ENCODE measurements at places on chromosomes 7 and 10.
A peak's percentile ranks its signal among the peaks of the same experiment; 100 is the strongest.

DNA sequence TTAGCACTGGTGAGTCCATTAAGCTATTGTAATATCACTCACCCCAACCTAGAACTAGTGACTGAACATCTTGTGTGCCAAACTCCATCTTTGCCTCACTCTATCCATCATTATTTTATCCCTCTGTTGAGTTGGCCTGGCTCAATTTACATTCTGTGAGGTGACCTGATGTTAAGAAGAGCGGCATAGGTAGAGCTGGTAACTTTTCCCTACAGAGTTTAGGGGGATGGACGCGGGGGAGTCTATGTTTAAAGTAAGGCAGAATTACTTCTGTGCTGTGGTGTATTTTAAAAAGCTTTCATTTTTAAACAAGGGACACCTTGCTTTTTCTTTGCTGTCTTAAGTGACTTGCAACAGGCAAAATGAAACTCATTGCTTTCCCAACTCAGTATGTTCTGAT is 186.3 kb downstream of the CREB5 start:
- no peak for DNase-seq

DNA sequence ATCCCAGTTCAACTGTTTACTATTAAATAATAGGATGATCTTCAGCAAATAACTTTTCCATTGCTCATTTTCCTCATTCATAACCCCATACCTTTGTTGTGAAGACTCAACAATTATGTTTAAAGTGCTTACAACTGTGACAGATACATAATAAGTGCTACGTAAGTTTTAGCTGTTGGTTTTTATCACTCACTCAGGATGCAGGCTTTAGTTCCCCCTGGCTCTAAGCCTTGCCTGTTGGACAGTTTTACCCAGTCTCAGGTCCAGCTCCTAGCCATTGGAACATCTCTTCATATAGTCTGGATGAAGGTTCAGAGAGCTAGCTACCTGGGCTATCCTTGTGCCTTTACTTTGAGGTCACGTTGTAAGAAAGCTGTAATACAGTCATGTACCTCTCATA is 353.2 kb downstream of the CRPPA start:
- no peak for DNase-seq

GRCh38 chr10:84341983-84342382 is 13.6 kb downstream of the CCSER2 start:
- DNase-seq, result no peak

DNA sequence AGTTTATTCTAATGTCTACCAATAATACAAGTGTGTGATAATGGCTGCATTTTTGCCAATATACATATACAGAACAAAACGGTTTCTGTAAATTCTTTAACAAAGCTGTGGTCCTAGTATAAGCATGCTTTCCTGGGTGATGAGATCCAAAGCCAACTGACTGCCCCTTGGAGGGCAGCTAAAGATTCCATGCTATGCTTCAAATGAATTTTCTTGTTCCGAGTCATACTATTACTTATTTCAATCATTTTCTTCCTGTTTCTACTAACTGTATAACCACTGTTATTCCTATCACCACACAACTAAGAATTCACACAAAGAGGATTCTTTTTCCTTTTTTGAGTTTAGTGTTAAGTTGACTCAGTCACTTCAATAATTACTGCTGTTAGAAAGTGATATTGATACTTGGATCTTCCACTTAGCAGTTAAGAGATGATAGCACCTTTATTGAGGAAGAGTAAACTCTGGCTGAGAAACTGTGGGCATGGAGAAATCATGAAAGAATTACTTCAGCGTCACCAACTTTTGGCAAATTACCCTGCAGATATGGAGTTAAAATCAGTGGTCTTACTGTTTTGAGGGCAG is 197.5 kb downstream of the ARL4A start:
- DNase-seq, result peak; percentile 59

DNA sequence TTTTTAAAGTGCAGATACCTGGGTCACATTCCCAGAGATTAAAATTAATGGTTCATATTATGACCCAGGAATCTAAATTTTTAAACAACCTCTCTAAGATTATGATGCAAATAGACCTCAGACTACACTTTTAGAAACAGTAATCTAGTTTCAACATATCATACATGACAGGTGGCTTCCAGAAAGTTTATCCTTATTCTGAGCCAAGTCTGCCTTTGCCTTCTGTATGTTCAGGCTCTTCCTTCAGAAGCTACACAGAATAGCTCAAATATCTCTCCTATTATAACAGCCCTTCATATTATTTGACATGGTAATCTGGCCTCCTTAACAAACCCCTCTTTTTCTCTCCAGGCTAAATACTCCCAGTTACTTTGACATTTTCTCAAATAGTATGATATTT is 101.9 kb downstream of the FZD1 start:
- DNase-seq, result no peak

- peak; percentile 25 for DNase-seq
Observed at GRCh38 chr7:79998363-79998762, 136.3 kb upstream of the GNAI1 start.

DNA sequence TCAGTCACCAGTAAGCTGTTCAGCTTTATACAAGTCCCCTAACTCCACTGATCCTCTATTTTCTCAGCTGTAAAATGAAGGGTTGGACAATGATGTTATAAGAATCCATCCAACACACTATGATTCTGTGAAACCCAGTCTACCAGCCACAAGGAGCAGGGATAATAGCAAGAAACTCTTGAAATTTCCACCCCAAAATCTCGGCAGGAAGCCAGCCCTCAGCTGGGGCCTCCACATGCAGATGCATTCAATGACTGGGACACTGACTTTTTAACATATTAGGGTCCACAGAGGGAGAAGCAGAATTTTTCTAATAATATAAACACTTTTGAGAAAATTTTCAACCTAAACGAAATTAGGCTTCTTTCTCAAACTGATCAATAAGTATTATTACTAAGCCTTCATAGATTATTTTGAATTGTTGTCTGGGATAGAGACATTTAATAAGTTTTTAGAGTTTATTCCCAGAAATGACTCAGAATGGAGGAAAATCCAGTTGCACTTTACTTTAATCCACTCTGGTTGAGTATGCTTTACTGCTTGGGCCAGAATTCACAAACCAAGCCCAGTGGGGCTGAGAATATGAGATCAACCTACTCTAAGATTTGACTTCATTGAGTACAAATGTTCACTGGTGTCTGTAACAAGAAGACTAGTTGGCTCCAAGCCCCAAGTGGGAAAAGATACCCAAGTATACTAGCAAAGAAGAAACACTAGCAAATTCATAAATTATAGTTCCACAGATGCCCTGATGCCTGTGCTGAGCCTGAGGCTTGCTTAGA is 168.6 kb downstream of the C7orf25 start:
- no peak for DNase-seq

DNA sequence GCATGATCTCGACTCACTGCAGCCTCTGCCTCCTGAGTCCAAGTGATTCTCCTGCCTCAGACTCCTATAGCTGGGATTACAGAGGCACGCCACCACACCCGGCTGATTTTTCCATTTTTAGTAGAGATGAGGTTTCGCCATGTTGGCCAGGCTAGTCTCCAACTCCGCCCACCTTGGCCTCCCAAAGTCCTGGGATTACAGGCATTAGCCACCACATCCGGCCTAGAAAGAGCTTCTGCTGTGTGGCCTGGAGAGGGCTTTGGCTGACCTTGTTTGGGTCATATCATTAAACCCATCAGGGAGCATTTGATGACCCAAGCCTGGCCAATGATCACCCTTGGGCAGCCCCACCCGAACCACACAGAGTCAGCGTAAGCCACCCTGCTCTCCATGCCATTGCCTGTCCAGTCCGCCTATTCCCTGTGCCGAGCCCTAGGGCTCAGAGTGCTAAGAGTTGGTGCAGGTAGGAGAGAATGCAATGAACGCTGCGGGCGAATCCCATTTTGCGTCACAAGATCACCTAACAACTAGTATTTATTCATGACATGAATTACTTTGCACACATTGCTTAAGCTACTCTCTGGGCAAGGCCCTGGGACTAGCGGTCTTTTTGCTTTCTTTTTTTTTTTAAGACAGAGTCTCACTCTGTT is 22.3 kb upstream of the GDI2 start:
- DNase-seq, result no peak

DNA sequence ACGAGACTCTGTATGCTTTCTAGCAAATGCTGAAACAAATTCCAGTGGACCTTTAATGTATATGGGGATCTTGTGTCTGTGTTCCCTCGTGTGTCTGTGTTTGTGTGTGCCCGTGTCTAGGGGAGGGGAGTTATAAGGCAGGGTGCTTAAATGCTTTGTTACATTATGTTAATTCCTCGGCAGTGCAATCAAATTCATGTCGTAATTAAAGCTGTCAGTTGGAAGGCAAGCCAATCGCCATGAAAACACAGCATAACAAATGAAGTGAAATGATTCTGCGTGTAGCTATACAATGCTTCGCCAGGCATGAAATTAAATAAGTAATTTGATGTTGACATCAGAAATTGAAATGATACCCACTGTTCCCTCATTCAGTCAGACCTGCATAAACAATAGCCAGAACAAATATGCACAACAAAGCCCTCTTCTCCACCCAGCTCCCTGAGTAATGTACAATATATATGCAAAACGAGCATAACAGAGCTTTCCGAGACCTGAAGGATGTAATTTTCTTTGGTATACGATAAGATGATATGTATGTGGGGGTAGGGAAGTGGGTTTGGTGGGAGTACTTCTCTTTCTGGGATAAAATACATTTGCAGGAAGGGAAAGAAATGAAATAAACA is 534.1 kb downstream of the AUTS2 start:
- DNase-seq, result no peak

DNA sequence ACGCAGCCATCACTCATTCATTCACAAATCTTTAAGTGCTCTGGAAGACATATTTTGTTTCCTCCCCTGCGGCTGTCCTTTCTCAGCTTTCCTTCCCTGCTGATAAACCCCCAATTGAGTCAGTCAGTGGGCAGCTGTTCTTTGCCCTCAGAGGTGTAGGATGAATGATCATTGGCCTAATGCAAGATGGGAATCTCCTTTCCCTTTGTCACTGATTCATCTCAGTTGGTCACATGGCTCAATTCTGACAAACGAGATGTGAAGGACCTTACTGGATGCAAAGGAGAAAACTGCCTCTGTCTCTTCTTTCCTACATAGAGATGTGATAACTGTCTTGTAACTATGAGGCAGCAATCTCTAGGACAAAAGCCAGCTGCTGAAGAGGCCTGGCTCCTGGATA is 44.6 kb downstream of the COL28A1 start:
- DNase-seq, result no peak

- DNase-seq, result no peak
Observed at GRCh38 chr7:27663989-27664331, 1.3 kb upstream of the HIBADH start.

- no peak for DNase-seq
Observed at GRCh38 chr10:74194999-74195398, 44.0 kb downstream of the ADK start.

- DNase-seq, result no peak
Observed at GRCh38 chr7:103866919-103867318, 122.5 kb downstream of the RELN start.

GRCh38 chr10:86642499-86642898 is 11.8 kb upstream of the OPN4 start:
- DNase-seq, result peak; percentile 57

GRCh38 chr7:96097835-96098234 is 224.1 kb downstream of the SLC25A13 start:
- no peak for DNase-seq

- DNase-seq, result peak; percentile 82
Observed at GRCh38 chr7:41911792-41912191, 208.9 kb upstream of the INHBA start.

DNA sequence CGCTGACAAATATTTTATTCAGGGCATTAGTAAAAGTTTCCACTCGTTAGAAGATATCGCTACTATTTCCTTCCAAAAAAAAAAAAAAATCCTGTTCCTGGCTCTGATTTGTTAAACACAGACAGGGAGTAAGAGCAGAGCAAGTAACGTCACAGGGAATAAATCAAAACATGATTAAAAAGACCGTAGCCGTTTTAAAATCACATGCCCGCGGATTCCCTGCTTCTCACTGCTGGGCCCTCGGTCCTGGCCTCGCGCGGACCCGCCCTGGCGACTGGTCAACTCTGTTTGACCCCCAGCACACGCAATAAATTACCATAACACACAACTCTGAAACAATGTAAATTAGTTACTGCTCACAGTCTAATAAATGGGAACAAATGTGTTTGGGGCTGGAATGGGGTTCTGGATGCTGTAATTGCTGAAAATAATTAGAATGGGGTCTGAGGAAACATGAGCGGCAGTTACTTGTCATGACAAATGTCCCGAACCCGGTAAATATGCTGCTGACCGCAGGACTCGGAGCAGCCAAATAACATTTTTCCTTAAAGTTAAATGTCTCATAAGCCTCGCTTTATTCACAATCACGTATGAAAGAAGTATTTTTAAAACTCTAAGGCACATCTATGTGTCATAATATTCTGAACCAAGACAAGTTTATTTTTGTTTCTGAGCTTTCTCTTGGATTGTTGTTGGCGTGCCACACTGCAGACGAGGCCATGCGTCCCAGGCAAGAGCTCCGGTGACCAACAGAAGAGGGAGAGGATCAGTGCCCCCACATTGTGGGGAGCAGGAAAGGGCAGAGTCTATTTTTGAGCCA is 17.9 kb downstream of the EBF3 start:
- no peak for DNase-seq

GRCh38 chr10:107442035-107442505 is 277.6 kb upstream of the SORCS1 start:
- peak; percentile 16 for DNase-seq

- no peak for DNase-seq
Observed at GRCh38 chr10:71584461-71584860, 135.1 kb downstream of the C10orf105 start.

DNA sequence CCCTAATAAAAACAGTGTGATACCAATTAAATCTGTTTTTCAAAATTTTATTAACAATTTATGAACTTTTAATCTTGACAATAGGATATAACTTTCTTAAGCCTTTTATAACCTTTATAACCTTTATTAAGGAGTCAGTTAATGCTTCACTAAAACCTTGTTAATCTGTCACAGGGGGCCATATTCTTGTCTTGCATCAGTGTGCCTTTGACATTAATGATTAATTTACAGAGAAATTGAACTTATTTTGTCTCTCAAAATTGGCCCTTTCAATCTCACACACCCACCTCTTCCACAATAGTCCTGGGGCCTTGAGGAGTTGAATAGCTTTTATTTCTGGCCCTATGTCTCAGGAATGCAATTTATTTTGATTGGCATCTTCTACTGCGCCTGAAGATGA is 68.5 kb downstream of the AKR1C4 start:
- DNase-seq, result no peak
